ENCODE measurements at places on chromosomes 5 and 9.

- no peak overlapping the region for H3K27ac ChIP-seq
- no peaks in the 10 kb centered on the region for H3K36me3 ChIP-seq
- no peak for DNase-seq
- H3K27me3 ChIP-seq = no peaks in the 10 kb centered on the region
These were observed 117.9 kb upstream of the CDH18 start for GRCh38 chr5:20105915-20106314.

DNA sequence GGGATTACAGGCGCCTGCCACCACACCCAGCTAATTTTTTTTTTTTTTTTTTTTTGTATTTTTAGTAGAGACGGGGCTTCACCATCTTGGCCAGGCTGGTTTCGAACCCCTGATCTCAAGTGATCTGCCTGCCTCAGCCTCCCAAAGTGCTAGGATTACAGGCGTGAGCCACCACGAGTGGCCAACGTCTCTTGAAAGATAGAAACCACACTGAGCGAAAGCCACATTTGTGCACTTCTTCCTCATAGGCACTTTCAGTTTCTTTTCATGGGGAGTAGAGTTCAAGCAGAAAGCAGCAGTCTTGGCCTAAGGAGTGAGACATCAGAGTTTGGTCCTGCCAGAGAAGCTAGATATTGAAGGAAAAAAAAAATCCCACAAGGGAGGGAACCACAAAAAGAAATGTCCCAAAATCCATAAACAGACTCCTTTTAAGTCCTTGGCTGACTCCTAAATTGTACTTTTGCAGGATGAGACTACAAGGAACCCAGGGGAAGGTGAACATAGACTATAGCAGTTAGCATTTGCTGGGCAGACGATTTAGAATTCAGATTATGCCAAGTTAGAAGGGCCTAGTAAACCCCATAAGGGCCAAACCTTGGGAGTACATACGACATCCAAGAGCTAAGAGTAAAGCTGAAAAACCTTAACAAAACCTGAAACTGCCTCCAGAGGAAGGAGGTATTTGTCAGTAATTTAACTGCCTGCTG lies 43.9 kb upstream of the GLIPR2 start:
- H3K4me1 ChIP-seq = no peaks in the 10 kb centered on the region
- no peak overlapping the region for H3K4me3 ChIP-seq
- H3K27ac ChIP-seq = no peak overlapping the region
- no peaks in the 10 kb centered on the region for H3K27me3 ChIP-seq

DNA sequence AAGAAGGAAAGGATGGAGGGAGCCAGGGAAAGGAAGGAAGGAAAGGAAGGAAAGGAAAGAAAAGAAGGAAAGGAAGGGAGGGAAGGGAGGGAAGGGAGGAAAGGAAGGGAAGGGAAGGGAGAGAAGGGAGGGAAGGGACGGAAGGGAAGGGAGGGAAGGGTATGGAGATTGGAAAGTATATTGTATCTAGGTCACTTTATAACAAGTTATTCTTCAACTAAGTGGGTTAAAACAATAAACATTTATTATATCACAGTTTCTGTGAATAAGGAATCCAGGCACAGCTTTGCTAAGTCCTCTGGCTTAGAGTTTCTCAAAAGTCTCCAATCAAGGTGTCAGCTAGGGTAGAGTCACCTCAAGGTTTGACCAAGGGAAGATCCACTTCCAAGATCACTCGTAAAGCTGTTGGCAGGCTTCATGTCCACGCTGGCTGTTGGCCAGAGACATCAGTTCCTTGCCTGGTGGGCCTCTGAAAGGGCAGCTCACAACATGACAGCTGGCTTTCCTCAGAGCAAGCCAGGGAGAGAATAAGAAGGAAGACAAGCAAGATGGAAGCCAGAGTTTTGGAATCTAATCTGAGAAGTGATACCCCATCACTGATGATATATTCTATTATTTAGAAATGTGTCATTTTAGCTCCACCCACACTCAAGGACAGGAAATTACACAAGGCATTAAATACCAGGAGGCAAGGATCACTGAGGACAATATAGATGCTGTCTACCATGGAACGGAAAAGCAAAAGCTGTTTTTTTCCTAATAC lies 105.1 kb downstream of the DEPDC1B start:
- no peaks in the 10 kb centered on the region for H3K36me3 ChIP-seq
- no peak for DNase-seq
- no peak overlapping the region for H3K4me3 ChIP-seq

- DNase-seq = no peak
- no peaks in the 10 kb centered on the region for H3K27me3 ChIP-seq
- no peak overlapping the region for H3K4me3 ChIP-seq
- H3K27ac ChIP-seq = no peak overlapping the region
- H3K36me3 ChIP-seq = no peaks in the 10 kb centered on the region
These were observed 181.9 kb downstream of the ZNF462 start for GRCh38 chr9:107044872-107045271.

DNA sequence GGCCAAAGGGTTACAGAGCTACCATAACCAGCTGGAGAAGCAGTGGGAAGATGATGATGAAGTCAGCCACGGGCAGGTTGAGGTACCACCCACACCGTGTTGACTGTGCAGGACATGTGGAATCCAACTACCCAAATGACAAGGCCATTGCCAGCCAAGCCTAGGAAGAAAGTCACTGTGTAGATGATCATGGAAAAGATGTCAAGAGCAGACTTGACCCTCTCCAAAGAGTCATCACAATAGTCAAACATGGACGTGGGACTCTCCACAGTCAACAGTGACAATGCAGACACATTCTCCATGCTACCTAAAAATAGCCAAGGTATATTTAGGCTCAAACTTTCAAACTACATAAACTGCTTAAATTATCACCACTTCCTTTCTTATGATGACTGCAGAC lies 20.9 kb upstream of the SPINK1 start:
- no peaks in the 10 kb centered on the region for H3K36me3 ChIP-seq
- no peak for DNase-seq
- H3K4me3 ChIP-seq = no peak overlapping the region
- no peaks in the 10 kb centered on the region for H3K27me3 ChIP-seq
- H3K4me1 ChIP-seq = no peaks in the 10 kb centered on the region

DNA sequence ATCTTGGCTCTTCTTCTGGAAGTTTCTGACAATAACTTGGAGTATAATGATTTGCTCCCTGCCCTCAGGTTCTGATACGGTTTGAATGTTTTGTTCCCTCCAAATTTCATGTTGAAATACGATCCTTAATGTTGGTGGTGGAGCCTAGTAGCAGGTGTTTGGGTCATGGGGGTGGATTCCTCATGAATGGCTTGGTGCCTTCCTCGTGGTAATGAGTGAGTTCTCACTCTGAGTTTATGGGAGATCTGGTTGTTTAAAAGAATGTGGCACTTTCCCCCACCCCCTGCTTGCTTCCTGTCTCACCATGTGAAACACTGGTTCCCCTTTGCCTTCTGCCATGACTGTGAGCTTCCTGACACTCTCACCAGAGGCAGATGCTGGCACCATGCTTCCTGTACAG lies 103.0 kb upstream of the OSMR start:
- no peak overlapping the region for H3K4me3 ChIP-seq
- H3K27ac ChIP-seq = no peak overlapping the region
- DNase-seq = no peak
- no peaks in the 10 kb centered on the region for H3K27me3 ChIP-seq
- no peaks in the 10 kb centered on the region for H3K36me3 ChIP-seq

GRCh38 chr9:34899535-34900158 lies 58.4 kb upstream of the PHF24 start:
- DNase-seq = no peak
- no peak overlapping the region for H3K27ac ChIP-seq
- no peaks in the 10 kb centered on the region for H3K27me3 ChIP-seq
- H3K36me3 ChIP-seq = no peaks in the 10 kb centered on the region
- H3K4me3 ChIP-seq = no peak overlapping the region

DNA sequence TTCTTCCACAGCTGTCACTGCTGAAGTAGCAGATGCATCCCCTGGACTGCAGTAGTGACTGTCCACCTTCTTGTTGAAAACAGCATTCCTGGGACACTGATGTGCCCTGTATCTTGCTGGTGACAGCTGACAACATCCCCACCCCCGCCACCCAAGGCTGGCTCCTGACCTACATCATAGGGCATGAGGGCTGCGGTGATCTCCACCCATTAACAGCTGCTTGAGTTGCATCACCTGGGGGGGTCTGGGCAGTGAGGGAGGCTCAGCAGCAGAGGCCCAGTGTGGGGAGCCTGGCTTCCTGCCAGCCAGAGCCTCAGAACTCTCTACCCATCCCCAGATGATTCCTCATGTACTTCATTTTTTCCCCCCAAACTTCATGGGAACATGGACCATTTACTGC lies 4.1 kb downstream of the PRUNE2 start:
- no peak for DNase-seq
- H3K27ac ChIP-seq = no peak overlapping the region
- no peak overlapping the region for H3K4me3 ChIP-seq

DNA sequence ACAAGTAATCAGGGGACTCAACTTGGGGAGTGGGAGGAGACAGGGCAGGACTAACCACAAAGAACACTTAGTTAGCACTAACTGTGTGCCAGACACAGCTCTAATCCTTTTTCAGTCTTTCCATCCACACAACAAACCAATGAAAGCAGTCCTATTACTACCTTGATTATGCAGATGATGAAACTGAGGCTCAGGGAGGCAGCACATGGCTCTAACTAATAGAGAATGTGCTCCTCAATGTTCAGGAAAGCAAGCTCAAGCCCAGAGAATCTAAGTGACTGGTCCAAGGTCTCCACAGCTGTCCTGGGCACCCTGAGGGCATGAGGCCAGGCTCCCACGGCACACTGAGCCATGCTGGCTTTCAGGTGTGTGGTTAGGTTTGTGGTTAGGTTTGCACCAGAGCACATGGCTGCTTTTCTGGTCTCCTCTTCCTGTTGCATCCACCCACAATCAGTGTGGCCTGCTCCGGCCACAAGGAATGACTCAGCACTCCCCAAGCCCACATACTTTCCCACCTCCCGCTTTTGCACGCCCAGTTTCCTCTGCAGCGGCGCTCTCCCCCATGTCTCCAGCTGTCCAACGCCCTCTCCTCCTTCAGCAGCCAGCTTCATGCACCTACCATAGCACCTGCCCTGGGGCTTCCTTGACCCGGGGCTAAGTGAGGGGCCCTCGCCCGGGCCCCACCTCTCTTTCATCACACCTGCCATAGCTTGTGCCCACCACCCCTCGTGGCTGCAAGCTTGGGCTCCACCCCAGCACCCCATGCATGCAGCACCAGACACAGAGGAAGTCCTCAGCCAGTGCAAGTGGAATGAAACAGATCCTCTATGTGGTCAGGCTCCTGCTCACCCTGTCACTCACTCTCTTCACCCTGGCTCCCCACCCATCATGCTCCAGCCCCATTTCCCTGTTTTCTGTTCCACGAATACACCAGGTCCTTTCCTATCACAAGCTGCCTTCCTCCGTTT lies 133.1 kb downstream of the GABBR2 start:
- H3K27ac ChIP-seq = no peak overlapping the region
- no peak overlapping the region for H3K4me3 ChIP-seq
- no peaks in the 10 kb centered on the region for H3K36me3 ChIP-seq
- no peak for DNase-seq

DNA sequence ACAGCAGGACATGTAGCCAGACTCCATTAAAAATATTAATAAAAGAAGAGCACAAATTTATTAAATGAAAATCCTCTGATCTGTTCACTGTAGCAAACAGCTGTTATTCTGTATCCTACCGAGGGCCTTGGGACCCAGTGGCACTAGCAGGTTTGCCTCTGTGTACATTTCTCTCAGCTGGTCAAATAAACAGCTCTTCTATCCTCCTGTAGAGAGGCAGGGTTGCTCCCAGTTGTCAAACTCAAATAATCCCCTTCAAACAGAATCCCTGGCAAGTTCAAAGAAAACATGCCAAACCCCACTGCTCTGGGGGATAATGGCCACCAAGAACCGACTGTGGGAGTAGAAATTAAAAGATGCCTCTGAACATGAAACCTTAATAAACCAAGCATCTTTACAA lies 1262.0 kb upstream of the DMAC1 start:
- H3K36me3 ChIP-seq = no peaks in the 10 kb centered on the region
- no peak for DNase-seq
- H3K4me3 ChIP-seq = no peak overlapping the region
- H3K4me1 ChIP-seq = no peaks in the 10 kb centered on the region
- H3K27ac ChIP-seq = no peak overlapping the region

DNA sequence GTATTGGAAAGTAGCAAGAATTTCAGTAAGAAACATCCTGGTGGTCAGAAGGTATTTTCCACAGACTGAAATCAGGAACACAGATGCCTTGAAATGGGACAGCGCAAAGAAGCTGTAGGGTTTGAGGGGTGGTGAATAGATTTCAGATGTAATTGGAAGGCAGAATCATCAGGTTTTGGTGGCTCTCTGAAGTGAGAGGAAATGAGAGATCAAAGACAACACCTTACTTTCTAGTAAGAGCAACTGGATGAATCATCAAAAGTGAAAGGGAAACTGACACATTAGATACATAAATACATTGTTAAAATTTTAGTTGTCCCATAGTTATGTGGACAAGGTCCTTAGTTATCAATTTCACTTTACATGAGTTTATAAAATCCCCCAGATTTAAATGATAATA lies 188.2 kb upstream of the SLC27A6 start:
- H3K27ac ChIP-seq = no peak overlapping the region
- H3K36me3 ChIP-seq = no peaks in the 10 kb centered on the region
- H3K27me3 ChIP-seq = no peaks in the 10 kb centered on the region
- DNase-seq = no peak

- no peaks in the 10 kb centered on the region for H3K27me3 ChIP-seq
- H3K4me1 ChIP-seq = peaks cover 23% of the 10 kb centered on the region
- H3K4me3 ChIP-seq = no peak overlapping the region
- no peak overlapping the region for H3K27ac ChIP-seq
- no peak for DNase-seq
These were observed 68.8 kb downstream of the C9orf50 start for GRCh38 chr9:129552064-129552463.

- no peaks in the 10 kb centered on the region for H3K4me1 ChIP-seq
- H3K27ac ChIP-seq = no peak overlapping the region
- no peak for DNase-seq
- no peaks in the 10 kb centered on the region for H3K36me3 ChIP-seq
- H3K27me3 ChIP-seq = no peaks in the 10 kb centered on the region
These were observed 329.1 kb downstream of the TMEM38B start for GRCh38 chr9:106023455-106023854.

DNA sequence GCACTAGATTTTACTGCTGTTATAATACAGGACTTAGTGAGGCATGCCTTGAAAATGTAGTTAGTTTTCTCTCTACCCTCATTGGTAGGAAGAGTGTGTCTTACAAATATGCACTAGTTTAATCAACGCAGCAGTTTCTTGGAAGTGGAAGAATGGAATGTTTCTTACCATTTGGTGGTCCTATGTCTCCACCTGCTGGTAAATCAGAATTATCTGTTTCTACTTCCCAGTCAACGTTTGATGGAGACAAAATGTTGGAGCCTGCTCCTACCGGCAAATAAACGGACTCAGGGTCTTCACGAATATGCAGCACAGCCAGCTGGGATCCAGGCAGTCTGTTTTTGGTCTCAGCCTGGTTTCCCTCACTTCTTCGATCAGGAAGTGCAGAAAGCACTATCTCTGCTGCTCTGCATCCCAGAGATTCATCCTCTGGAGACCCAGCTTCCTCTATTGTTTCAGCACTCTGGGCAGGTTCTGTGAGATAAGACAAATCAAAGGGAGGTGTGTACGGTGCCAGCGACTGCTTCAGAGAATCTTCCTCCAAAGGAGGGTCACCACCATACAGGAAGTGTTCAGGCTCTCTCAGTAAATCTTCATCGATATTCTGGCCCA lies 59.5 kb upstream of the PCA3 start:
- no peaks in the 10 kb centered on the region for H3K36me3 ChIP-seq
- H3K4me1 ChIP-seq = no peaks in the 10 kb centered on the region
- no peak overlapping the region for H3K4me3 ChIP-seq
- H3K27ac ChIP-seq = no peak overlapping the region
- no peaks in the 10 kb centered on the region for H3K27me3 ChIP-seq

All from vagina (tissue), 2 donors.